Fibroblast of skin of scalp (primary cell): ENCODE measurements at places on chromosomes 12 and 14.
A peak's percentile ranks its signal among the peaks of the same experiment; 100 is the strongest.

GRCh38 chr12:46071335-46071734 lies 81.0 kb upstream of the SCAF11 start:
- DNase-seq, result no peak

DNA sequence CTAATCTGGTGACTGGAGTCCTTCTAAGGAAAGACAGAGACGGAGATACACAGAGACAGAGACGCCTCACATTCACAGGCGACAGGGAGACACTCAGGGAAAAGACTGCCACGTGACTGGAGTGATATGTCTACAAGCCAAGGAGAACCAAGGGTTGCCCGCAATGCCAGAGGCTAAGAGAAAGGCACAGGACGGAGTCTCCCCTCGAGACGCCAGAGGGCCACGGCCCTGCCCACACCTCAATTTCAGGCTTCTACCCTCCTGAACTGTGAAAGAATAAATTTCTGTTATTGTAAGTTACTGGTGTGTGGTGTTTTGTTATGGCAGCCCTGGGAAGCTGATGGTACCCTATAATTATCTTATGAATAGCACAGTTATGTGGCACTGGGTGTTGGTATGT lies 11.6 kb upstream of the RAN start:
- no peak for DNase-seq

DNA sequence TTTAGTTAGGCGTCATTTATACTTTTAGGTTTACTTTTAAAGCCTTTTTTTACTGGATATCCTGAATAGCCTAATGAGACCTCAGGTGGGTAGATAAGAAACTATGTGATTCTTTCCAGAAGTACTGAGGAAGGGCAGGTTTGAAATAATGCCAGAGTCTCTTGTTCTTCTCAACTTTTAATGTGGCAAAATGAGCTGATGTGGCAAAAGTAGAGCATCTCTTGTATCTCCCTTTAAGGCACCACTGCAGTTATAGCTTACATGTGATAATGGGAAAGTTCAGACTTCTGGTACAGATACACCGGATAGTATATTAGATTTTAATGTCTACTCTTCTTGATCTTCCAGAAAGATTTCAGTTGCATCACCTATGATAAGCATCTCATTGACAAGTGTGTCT lies 1124.8 kb downstream of the LRFN5 start:
- DNase-seq, result no peak

DNA sequence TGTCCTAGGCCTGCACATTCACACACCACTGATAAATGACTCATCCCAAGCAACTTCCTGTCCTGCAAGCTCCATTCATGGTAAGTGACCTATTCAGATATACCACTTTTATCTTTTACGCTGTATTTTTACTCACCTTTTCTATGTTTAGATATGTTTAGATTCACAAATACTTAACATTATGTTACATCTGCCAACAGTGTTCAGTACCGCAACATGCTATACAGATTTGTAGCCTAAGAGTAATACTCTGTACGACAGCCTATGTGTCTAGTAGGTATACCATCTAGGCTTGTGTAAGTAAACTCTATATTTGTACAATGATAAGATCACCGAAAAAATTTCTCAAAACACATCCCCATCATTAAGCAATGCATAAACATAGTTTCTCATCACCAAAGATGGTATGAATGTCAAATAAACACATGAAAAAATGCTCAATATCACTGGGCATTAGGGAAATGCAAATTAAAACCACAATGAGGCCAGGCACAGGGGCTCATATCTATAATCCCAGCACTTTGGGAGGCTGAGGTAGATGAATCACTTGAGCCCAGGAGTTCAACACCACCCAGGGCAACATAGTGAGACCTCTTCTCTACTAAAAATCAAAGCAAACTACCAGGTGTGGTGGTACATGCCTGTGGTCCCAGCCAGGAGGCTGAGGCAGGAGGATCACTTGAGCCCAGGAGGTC lies 20.7 kb downstream of the ATXN2 start:
- peak; percentile 59 for DNase-seq

DNA sequence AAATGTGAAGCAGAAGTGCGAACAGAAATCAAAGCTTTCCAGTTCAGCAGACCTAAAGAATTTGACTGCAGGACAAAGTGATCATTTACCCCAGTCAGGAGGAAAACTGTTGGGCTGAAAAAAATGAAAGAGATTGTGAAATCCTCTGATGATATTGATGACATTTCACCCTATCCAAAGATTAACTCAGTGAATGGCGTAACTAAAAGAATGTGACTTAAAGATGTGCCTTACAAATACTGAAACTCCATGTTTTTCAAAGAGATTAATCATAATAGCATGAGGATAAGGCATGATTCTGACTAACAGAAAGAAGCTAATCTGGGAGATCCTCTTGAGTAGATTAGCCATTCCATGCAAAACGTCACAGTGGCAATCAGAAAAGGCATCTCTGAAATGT lies 225.6 kb downstream of the DUSP6 start:
- peak; percentile 14 for DNase-seq

DNA sequence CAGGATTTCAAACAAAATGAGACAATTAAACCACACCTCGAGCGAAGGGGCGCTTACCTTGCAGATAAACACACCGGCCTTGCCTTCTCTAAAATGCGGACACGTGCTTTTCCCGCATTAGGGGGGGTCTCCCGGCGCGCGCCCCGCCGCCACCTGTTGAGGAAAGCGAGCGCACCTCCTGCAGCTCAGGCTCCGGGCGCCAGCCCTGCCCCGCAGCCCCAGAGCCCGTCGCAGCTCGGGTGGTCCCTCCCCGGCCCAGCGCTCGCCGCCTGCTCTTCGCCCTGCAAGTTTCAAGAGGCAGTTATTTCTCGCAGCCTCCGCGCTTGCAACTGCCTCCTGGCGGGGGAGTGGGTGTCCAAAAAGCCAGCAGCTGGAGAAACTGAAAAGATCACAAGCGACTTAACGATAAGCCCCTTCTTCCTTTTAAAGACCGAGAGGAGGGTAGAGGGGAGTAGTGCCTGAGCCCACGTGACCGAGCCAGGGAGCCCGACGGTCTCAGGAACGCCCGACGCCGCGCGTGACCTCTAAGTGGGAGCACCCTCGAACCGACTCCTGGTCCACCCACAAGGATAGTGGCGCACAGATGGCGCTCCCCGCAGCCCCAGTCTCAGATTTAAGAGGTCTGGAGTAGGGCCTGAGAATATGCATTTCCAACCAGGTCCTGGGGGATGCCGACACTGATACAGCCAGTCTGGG lies at the start of gene ESR2:
ESR2 (minus strand) TSS at position 396 of the 696 bp plus-strand sequence. CDS start 11,386 bp downstream, outside the sequence.
- DNase-seq, result peak; percentile 35

DNA sequence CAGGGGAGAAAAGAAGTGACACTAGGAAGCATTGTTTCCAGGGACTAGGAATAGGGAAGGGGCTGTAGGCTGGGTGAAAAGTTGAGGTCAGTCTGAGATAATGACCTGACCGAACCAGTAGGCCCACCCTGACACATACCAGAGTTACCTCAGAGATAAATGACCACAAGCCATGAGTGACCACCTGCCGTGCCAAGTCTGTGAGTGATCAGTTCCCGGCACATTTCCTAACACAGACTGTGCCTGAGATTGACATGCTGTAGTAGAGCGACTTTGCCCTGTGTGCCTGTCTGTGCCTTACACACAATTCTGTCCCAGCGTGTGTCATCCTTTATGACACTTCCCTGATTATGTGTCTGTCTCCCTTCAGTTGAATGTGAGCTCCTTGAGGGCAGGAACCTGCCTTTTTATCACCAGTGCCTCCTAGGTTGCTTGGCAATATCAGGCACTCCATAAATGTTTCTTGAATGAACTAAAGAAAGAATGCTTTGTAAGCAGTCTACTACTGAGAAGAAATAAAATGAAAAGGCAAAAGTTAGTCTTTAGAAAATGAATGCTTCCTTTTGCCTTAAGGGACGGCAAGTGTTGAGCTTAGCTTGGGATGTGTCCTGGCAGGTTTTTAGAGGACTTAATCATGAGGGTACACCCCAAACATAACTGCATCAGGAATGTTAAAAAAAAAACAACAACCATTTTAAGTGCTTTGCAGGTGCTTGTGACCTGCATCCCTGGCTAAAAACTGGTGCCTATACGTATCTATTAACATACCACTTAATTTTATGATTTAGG lies 9.6 kb upstream of the SSPN start:
- no peak for DNase-seq

- DNase-seq, result no peak
Observed at GRCh38 chr12:26172539-26172938, 22.8 kb upstream of the SSPN start.

DNA sequence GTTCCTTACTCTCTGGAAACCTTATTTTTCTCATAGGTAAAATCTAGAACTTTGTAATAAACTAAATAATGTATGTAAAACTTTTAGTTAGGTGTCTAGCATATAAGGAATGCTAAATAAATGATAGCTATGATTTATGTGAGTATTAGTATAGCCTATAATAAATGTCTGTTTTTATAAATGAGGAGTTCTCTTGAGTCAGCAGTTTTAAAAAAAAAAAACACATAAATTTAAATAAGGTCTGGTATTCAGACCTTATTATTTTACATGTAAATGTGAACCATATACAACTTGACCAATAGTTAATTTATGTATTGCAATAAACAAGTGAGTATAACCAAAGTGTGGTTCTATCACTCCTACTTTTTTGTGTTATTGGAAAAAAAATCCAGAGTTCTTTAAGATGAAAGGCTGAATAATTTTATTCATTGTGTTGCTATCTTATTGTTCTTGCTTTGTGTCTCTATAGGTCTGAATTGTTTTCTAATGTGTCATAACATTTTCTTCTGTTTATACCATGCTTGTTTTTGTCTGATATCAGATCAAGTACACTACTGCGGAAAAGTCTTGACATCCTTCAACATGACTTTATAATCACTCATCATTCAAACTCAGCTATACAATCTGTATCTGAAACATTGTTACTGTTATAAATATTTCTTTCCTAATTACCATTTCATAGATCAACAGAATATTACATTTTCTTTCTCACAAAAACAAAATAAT lies 115.7 kb downstream of the RASSF9 start:
- no peak for DNase-seq

DNA sequence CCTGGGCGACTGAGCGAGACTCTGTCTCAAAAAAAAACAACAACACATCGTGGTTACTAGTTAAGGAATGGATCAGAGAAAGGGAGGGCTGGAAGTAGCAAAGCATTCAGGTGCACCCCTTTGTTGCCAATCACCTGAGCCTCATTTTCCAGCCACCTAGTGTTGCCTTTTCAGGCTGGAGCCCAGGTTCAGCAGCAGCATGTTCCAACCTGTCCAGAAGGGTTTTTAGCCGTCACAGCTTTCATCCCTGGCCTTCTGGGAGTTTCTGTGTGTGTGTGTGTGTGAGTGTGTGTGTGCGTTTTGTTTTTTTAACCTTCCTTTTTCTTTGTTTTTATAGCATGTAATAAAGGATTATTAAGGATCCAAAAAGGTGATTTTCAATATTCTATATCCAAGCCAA lies 121.1 kb upstream of the ATF1 start:
- no peak for DNase-seq
